ENCODE measurements at places on chromosomes 2 and 18.

- DNase-seq = no peak
Observed at GRCh38 chr2:33292981-33293595, 183.4 kb upstream of the RASGRP3 start.

GRCh38 chr2:122395687-122396086, 640.2 kb downstream of the TSN start:
- no peak for DNase-seq

GRCh38 chr2:51505533-51505932, 473.6 kb upstream of the NRXN1 start:
- no peak for DNase-seq

DNA sequence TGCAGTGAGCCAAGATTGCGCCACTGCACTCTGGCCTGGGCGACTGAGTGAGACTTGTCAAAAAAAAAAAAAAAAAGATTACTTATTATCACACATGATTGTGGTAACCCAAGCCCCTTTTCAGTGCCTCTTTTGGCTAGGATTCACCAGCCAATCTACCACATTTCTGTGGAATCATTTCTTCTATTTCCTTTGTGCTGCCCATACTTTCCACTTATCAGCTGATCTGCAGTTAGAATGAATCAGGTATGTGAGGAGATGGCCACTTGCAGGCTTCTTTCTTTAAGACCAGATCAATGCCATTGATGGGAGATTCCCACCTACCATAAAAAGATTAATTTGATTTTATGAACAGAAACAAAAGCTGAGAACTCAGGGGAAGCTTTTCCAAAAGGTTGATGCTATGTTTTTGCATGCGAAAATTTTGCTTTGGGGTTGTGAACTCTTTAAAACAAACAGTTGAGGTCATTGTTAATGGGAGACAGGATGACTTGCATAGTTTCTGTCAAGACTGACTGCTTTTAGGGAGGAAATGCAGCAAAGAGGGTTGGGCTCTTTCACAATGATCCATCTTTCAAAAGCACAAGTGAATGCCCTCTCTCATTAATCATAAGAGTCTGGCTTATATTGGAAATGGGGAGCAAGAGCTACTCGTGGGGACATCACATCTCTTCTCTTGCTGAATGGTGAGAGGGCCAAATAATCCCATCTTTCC, 66.9 kb upstream of the CYP26B1 start:
- DNase-seq = no peak

- no peak for DNase-seq
Observed at GRCh38 chr2:220512419-220512818, 885.0 kb downstream of the SLC4A3 start.

GRCh38 chr2:36271266-36271665, 84.3 kb upstream of the CRIM1 start:
- DNase-seq = no peak

GRCh38 chr2:139079311-139079710, 299.1 kb upstream of the NXPH2 start:
- DNase-seq = no peak

DNA sequence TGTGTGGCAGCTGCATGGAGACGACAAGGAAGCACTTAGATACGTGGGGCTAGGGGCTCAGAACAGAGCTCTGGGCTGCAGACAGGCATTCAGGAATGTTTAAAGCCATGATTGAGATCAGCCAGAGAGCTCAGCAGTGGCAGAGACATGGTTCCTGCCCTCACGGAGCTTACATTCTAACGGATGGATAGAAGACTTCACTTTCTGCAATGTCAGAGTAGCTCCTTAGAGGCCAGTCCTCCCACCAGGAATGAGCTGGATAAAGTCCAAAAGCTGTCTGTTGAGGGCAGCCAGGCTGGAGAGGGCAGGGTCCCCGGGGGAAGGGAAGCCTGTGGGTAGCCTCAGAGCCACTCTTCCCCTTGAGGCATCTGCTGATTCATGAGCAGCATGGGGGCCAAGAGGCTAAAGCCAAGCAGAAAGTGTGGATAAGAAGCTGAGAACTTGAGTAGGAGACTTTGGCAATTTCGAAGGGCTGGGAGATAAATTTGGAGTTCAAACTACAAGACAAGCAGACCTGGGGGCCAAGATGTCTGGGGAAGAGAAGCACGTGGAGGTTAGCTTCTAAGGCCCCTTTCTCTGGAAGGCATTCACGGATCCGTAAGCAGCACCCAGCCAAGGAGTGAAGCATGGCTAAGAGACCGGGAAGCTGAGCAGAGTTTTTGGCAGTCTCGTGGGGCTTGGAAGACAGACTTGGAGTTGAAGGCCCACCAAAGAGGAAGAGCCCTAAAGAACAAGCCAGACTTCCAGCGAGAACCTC, 9.7 kb upstream of the CIB4 start:
- DNase-seq = no peak

DNA sequence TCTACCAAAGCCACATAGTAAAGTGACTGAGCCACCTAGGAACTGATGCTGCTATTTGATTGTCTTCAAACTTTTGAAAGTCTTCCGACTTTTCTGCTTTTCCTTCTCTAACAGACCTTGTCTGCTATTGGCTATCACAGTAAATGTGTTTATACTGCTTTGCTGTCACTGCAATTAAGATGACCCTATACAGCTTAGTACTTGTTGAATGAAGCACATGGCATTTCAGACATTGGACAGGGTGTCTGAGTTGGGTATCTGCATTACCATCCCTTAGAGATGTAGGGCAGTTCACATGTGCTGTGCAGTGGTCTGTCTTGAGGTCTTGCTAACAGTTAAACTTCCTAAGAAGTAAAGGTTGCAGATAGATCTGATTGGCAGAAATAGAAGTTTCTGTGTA, 3.6 kb downstream of the WDR43 start:
- no peak for DNase-seq

DNA sequence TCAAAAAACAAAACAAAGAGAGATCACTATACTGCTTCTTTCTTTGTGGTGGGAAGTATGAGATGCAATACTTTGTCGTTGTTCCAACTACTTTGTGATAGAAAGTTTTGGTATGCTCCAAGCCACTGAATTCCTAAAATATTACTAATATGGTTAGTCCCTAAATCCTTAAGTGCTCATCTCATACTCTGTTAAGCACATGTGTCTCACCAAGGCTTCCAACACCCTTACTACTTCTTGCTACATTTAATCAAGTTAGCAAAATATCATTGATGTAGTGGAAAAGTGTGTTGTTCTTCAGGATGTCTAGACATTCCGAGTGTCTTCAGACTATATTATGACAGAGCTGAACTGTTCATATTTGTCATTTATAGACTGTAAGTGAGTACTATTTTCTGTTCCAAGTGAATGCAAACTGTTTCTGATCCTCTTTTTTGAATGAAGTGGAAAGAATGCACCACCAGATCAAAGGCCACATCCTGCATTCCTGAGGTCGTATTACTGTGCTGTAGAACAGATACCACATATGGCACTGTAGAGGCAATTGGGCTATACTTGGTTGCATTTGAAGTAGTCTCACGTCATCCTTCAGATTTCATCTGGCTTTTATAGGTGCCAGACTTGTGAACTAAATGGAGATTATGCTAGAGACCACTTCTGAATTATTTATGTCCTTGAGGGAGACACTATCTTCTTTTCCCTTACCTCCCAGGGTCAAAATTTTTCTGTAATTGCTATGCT, 298.4 kb upstream of the ZNF521 start:
- no peak for DNase-seq
